ENCODE measurements at places on chromosomes 1 and 21.

DNA sequence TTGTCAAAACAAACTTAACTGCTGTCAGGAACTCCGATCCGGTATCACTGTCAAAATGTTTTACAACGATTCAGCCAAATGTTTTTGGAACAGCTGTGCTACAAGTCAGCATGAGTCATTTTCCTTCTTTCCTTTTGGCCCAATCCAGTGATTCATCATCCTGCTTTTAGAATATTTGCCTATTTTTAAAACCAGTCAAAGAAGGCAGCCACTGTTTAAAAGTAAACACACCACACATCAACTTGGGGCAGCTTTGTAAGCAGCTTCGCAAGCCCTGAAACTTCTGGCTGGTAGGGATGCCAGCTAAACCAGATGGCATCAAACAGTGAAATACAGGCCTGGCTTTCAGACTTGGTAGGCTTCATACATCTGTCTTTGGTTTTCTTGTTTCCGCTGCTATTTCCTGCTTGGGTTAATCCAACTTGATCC lies 14.9 kb downstream of the MAP3K7CL start:
- DNase-seq: no peak

GRCh38 chr1:33133478-33134105 lies 48.3 kb downstream of the TRIM62 start:
- no peak for DNase-seq

- no peak for DNase-seq
These were observed at the start of gene COL9A2 for GRCh38 chr1:40316595-40317393. Gene COL9A2, minus strand, starts transcription at chr1:40317286. Its CDS starts 89 bp downstream, at chr1:40317197.

- no peak for DNase-seq
These were observed 32.3 kb downstream of the HHAT start for GRCh38 chr1:210360852-210361477.

GRCh38 chr21:18663663-18664062 lies 260.1 kb upstream of the TMPRSS15 start:
- DNase-seq: no peak

DNA sequence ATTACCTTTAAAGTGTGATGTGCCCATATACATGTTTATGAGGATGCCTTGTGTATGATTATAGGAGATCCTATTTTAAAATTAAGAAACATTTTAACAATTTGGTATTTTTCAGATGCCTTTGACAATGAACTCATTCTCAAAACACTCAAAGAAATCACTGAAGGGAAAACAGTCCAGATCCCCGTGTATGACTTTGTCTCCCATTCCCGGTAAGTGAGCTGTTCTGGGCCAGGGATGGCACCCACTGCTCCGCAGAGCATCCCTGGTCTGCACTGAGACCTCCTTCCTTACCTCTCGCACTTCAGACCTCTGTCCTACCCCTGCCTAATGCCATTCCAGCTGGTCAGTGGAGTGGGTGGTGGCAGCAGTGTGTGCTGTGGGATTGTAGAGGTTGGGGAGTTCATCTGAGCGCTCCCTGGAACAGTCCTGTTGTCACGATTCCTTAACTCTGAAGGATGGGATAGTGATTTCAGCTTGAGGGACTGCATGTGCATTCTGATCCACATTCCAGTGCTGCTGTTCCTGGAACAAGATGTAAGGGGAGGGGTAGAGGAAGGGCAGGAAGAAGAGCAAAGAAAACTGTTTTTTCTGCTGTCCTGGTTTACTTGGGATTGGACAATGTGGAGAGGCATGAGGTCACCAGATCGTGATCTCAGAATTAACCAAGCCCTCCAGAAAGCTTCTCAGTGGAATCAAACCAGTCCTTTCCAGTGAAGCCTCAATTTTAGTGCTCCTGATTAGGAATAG lies 63.9 kb downstream of the UCK2 start:
- no peak for DNase-seq

DNA sequence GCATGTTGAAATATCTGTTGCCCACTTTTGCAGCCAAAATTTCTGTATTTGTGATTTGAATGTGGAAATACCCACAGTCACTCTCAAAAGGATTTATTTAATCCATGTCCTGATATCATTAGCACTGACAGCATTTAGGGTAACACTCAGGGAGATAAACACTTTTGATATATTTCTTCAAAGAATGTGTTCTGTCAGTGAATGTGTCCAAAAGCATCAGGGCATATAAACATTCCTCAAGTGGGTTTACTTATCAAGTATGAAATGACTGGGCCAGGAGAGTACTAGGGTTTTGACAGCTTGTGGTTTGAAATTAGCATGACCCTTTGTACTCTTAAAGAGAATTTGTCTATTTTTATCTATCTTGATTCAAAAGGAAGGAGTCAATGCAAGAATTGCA lies 1302.1 kb upstream of the ADGRL2 start:
- DNase-seq: no peak

DNA sequence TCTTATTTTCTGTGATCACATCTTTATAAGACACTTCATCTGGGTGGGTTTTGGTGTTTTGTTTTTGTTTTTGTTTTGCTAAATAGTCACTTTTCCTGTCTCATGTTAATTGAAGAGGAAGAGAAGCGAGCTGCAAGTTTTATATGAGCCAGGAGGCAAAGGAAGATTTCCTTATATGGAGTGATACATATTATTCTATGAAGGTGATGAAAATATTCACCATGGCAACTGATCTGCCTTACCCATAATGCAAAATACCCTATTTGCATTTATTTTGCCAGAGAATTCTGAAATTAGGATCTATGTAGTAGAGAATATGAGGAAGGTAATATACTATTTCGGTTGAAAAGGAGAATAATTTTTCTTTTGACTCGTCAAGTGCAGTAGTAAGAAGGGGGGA lies 13.9 kb downstream of the CXADR start:
- DNase-seq: no peak

DNA sequence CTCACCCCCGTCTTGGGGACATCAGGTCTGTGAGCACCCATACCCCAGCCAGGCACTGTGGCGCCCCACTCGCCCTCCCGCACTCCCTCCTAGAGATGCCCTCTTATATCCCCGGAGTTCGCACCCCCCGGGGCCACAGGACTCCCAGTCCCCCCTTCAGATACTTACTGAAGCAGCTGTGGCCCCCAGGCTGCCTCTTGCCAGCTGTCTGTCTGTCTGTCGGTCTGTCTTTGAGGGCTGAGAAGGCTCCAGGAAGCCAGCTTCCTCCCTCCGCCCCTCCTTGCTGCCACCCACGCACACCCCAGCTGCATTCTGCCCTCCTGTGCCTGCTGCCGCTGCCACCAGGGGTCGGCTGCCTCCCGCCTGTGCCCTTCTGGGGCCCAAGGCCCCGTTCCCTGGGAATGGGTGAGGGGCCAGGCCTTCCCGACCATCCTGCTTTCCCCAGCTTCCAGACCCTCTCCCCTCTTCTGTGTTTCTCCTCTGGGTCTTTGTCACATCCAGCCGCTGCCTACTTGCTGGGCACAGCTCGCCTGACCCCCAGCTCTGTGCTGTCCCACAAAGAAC lies at the start of gene PTPN7:
Gene PTPN7, minus strand, starts transcription at position 226 of the 564 bp plus-strand sequence. CDS start 1,200 bp downstream, outside the sequence.
- DNase-seq: no peak

GRCh38 chr21:30257773-30258172 lies 25.0 kb downstream of the KRTAP24-1 start:
- DNase-seq: peak; percentile 48

- no peak for DNase-seq
These were observed 228.8 kb downstream of the CAMTA1 start for GRCh38 chr1:7013833-7014639.

DNA sequence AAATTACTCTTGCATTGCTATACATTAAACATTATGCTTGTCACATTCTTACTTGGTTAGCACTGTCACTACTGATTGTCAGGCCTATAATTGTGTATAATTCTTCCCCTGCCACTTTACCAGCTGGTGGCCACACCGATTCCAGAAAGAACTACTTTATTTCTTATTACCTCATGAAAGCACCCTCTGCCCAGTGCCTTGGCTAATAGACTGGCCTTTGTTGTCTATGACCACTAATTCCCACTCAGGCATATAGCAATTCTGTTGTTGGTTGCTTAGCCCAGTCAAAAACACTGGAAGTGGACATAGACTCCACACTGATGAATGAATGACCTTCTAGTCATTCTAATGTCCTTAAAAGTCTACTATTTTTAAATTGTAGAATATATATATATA lies 35.6 kb downstream of the MRPL39 start:
- DNase-seq: no peak

GRCh38 chr1:9764550-9764949 lies 59.2 kb downstream of the CLSTN1 start:
- DNase-seq: no peak

DNA sequence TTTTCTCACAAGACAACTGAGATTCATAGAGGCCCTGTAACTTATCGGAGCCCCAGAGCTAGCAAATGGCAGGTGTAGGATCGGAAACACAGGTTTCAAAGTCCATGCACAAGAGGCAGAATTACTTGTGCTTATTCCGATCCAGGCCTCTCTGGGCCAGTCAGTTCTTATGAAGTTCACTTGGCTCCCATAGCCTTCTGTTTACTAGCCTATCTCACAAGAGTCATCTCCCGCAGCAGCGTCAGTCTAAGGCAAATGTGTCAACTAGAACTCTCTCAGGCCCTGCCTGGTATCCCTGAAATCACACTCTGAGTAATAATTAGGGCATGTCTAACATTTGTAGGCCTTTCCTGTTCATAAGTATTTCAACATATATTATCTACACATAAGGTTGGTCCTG lies 43.3 kb downstream of the PHC2 start:
- DNase-seq: no peak

DNA sequence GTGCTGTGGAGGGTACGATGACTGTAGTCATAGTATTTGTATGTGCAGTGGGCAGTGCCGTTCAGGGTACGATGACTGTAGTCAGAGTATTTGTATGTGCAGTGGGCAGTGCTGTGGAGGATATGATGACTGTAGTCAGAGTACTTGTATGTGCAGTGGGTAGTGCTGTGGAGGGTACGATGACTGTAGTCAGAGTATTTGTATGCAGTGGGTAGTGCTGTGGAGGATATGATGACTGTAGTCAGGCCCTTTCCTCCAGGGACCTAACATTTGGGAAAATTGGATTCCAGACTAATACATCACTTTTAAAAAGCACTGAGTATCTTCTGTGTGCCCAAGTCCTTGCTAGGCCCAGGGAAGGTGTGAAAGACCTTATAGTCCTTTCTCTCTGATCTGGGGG lies 2.9 kb downstream of the ZNF672 start:
- DNase-seq: no peak

- no peak for DNase-seq
These were observed 170.1 kb downstream of the TRIM33 start for GRCh38 chr1:114340892-114341291.

DNA sequence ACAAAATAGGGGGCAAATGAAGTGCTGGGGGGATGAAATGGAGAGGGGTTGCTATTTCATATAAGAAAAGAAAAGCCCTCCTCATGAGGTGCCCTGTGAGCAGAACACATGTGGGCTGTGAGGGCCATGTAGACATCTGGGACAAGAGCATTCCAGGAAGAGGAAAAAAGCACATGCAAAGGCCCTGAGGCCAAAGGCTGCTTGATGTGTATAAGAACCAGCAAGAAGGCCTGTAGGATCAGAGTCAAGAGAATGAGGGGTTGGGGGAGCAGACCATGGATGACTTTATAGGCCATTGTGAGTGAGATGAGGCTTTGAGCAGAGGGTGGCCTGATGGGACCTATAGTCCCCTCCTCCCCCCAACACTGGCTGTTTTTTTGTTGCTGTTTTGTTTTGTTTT lies 7.7 kb upstream of the RAB4A start:
- DNase-seq: no peak

- no peak for DNase-seq
These were observed 31.4 kb upstream of the LMX1A start for GRCh38 chr1:165387961-165388360.

GRCh38 chr21:36825658-36826057 lies 126.7 kb downstream of the SIM2 start:
- DNase-seq: no peak

- DNase-seq: no peak
These were observed 6.5 kb downstream of the NBL1 start for GRCh38 chr1:19650416-19651140.

GRCh38 chr21:35475762-35476161 lies 426.7 kb upstream of the RUNX1 start:
- no peak for DNase-seq

- no peak for DNase-seq
These were observed 2.0 kb downstream of the EDEM3 start for GRCh38 chr1:184752656-184753055.

Data from H1 (cell line).